A549 treated with Hydrocortisone at 1 μM for 4 hours (cell line): ENCODE measurements at places on chromosomes 13 and 19. TPM values are rescaled to one million over a fixed set of nuclear protein-coding genes. Genes with fewer than 3 reads are reported as not detected.

Gene LATS2
- 10.7 to 12.2 TPM (median 11.2 TPM) in 5 replicates for total RNA-seq

Gene ZNF738
- 0.76 to 1.5 TPM (median 0.90 TPM) in 5 replicates for total RNA-seq

Gene CELF5
- 0.35 to 0.54 TPM (median 0.52 TPM) in 5 replicates for total RNA-seq

Gene ZNF414
- total RNA-seq = 13.8 to 21.3 TPM (median 18.9 TPM) in 5 replicates

Gene KCTD12
- 1.2 to 2.1 TPM (median 1.6 TPM) in 5 replicates for total RNA-seq
